ENCODE measurements at places on chromosomes 2 and 18. TPM values are rescaled to one million over a fixed set of nuclear protein-coding genes. Genes with fewer than 3 reads are reported as not detected.
A peak's percentile ranks its signal among the peaks of the same experiment; 100 is the strongest.

- H3K27me3 ChIP-seq: no peaks in the 10 kb centered on the region
- H3K27ac ChIP-seq: peak overlapping the region; percentile 57
- peaks cover 56% of the 10 kb centered on the region for H3K4me1 ChIP-seq
These were observed 111.4 kb upstream of the PGAP1 start for GRCh38 chr2:197037863-197038398.

GRCh38 chr2:163407296-163407695 lies 328.5 kb downstream of the FIGN start:
- no peak overlapping the region for H3K4me3 ChIP-seq
- DNase-seq: no peak
- no peak overlapping the region for H3K27ac ChIP-seq
- H3K27me3 ChIP-seq: no peaks in the 10 kb centered on the region
- no peaks in the 10 kb centered on the region for H3K4me1 ChIP-seq

DNA sequence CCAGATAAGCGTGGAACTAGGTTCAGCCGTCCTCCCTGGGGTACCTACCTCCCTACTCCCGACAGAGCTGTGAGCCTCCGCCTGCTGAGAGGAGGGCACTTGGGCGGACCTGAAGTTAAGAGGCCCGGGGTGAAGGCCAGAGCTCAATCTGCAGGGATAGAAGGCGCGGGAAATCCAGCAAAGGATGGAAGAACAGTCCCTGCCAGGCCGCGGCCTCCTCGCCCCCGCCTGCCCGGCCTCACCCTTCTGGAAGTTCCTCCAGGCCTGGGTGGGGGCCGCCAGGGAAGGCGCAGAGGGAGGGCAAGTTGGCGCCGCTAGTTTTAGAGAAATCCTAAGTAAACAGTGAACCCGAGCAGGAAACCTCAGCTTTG lies 13.0 kb downstream of the EN1 start:
- H3K27ac ChIP-seq: no peak overlapping the region
- H3K4me3 ChIP-seq: no peak overlapping the region
- DNase-seq: no peak
- H3K36me3 ChIP-seq: no peaks in the 10 kb centered on the region
- H3K4me1 ChIP-seq: peaks cover 11% of the 10 kb centered on the region
- peaks cover 83% of the 10 kb centered on the region for H3K27me3 ChIP-seq

RNU2-63P gene
- 13.1 TPM for total RNA-seq

- no peak overlapping the region for H3K27ac ChIP-seq
- no peak overlapping the region for H3K4me3 ChIP-seq
- no peaks in the 10 kb centered on the region for H3K27me3 ChIP-seq
- no peak for DNase-seq
These were observed 11.6 kb downstream of the TRAF3IP1 start for GRCh38 chr2:238331916-238332315.

DNA sequence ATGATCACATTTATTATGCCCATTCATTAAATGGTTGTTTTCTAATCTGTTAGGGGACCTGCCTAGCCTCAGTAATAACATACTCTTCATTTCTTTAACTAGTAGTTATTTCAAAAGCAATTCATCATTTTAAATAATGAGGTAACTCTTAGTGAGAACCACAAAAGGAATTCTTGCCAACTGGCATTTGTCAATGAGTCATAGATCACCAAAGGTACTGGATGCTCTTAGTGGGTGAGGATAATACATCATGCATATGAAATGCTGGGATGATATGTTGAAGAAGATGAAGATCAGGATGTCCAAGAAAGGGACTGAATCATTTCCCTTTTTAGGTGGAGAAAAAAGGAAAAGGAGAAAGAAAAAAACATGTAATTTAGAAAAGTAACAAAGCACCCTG lies 826.2 kb upstream of the DDX18 start:
- H3K36me3 ChIP-seq: no peaks in the 10 kb centered on the region
- H3K27me3 ChIP-seq: no peaks in the 10 kb centered on the region
- no peak overlapping the region for H3K4me3 ChIP-seq
- DNase-seq: no peak
- H3K4me1 ChIP-seq: no peaks in the 10 kb centered on the region

DNA sequence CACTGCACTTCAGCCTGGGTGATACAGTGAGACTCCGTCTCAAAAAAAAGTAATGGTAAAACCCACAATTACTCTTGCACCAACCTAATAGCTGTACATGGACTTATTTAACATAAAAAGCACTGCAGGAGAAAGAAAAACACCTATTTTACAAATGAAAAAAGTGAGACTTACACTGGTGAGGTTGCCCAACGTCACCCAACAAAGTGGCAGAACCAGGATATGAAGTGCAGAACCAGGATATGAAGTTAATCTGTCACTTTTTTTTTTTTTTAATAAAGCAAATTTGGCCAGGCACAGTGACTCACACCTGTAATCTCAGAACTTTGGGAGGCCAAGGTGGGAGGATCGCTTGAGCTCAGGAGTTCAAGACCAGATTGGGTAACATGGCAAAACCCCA lies 13.5 kb upstream of the STK17B start:
- peaks cover 82% of the 10 kb centered on the region for H3K4me1 ChIP-seq
- no peak overlapping the region for H3K4me3 ChIP-seq
- peak overlapping the region; percentile 89 for H3K27ac ChIP-seq
- peak; percentile 27 for DNase-seq

GRCh38 chr2:118089139-118089800 lies 999 bp downstream of the INSIG2 start:
- H3K27me3 ChIP-seq: no peaks in the 10 kb centered on the region
- no peak overlapping the region for H3K27ac ChIP-seq
- H3K36me3 ChIP-seq: no peaks in the 10 kb centered on the region

DNA sequence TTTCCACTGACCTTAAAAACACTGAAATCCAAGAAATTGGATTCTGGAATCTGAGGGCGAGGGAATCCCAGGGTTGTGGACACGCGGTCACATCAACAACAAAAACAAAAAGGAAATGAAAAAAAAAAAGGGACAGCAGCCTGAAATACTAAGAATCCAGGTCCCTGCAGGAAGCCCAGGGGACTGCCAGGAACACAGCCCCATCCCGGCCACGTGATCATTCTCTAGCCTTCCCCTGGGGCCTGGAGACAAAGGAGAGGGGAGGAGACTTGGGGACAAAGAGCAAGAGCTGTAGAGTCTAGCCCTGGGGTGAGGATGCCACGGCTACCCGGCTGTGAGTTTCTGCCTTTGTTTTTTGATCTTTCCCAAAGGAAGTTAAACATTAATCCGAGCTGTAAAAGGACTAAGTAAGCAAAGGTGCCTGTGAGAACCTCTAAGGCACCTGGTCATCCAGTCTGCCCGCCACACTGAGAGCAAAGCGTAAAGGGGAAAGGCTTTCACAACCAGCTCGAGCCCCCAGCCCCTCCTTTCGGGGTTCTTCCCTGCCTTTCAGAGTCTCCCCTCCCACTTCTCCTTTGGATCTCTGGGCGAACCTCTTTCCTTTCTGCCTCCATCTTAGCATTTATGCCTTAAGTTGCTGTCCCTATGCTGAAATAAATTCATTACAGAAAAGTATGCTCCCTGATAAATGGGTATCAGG lies 57.9 kb upstream of the MSH2 start:
- H3K27me3 ChIP-seq: peaks cover 15% of the 10 kb centered on the region
- no peaks in the 10 kb centered on the region for H3K36me3 ChIP-seq
- no peak overlapping the region for H3K4me3 ChIP-seq
- peaks cover 7% of the 10 kb centered on the region for H3K4me1 ChIP-seq
- no peak for DNase-seq

GRCh38 chr2:196970099-196970498 lies 43.6 kb upstream of the PGAP1 start:
- no peaks in the 10 kb centered on the region for H3K27me3 ChIP-seq
- H3K27ac ChIP-seq: no peak overlapping the region
- H3K4me1 ChIP-seq: no peaks in the 10 kb centered on the region
- no peak overlapping the region for H3K4me3 ChIP-seq

DNA sequence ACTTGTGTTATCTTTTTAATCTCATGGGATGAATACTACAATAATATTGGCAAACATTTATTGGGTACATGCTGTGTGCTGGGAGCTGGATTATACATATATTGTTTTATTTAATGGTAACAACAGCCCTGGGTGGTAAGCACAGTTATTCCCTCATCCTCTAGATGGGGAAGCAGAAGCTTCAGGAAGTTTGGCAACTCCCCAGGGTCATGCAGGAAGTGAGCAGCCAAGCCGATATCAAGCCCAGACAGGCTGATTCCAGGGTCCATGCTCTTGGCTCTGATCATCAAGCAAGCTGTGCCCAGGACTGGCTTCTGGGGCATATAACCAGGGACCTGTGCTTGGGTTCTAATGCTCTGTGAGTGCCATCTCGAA lies 155.8 kb downstream of the ZNF516 start:
- H3K27me3 ChIP-seq: peaks cover 2% of the 10 kb centered on the region
- H3K27ac ChIP-seq: no peak overlapping the region
- no peaks in the 10 kb centered on the region for H3K36me3 ChIP-seq
- no peak overlapping the region for H3K4me3 ChIP-seq
- DNase-seq: no peak
- no peaks in the 10 kb centered on the region for H3K4me1 ChIP-seq

DNA sequence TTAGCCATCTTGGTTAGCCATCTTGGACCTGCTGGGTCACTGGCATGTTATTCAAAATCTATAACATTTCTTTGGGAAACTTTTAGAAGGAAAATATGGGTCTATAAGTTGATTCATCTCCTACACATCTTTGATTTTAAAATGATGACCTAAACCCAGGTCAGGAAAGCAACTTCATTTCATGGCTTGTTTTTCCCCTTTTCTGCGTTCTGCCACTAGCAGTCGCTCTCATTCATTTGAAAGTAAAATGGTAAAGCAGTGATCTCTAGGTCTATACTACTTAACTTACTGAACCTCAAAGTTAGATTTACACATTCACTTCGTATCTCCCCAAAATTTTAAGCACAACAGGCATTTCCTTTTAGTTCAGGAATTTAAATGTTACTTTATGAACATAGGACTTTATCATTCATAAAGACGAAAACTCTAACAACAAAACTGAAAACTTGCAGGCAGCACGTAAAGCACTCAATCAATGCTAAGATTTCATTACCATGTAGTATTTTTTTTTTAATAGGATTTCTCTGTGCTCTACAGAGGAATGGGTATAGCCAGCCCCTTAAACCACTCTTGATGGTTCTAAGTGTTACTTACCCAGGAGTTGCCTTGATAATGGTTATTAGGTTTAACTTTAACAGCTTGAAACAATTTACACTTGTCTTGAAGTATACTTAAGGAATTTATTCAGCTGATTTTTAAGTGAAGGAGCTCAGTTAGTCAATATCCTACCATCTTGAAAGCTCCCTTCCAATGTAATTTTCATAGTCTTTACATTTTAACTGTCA lies 62.5 kb downstream of the GORASP2 start:
- no peaks in the 10 kb centered on the region for H3K27me3 ChIP-seq
- no peak for DNase-seq
- H3K27ac ChIP-seq: no peak overlapping the region

POMC gene
- 4.6 TPM for total RNA-seq

GRCh38 chr2:170550501-170550900 lies 164.6 kb upstream of the SP5 start:
- no peak overlapping the region for H3K27ac ChIP-seq
- H3K27me3 ChIP-seq: no peaks in the 10 kb centered on the region
- no peak overlapping the region for H3K4me3 ChIP-seq
- H3K36me3 ChIP-seq: peaks cover 2% of the 10 kb centered on the region
- DNase-seq: no peak

DNA sequence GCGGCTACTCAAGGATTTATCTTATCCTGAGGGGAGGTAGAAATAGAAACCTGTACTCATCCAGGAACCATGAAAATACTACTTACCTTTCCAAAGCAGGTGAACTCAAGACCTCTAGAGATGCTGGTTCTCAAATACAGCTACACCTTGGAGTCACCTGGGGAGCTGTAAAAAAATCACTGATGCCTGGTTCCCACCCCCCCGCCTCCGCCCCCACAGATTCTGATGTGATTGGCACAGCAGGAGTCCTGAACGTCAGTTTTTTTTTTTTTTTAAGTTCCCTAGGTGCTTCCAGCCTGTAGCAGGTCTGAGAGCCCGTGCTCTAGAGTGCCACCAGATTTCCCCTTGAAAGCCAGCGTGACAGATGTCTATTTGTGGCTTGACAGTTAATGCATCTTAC lies 113.6 kb downstream of the MRO start:
- no peak overlapping the region for H3K4me3 ChIP-seq
- no peaks in the 10 kb centered on the region for H3K27me3 ChIP-seq
- H3K27ac ChIP-seq: no peak overlapping the region
- no peaks in the 10 kb centered on the region for H3K4me1 ChIP-seq

DNA sequence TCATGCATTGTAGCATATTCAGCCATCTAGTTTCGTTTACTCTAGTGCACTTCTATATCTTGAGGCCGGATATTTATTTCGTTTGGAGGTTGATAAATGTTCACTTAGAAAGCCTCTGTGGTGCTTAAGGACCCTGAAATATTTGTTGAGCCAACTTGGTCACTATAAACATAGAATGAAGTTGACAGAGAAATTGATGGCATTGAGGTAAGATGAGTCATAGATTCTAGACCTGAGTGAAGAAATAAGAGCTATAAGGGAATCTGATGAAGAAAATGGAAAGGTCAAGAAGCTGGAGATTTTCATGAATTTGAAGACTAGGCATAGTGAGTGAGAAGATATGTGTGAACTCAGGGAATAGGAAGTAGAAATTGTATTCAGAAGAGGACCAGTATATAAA lies 35.9 kb downstream of the EPC2 start:
- no peak overlapping the region for H3K4me3 ChIP-seq
- no peak for DNase-seq
- peak overlapping the region; percentile 5 for H3K27ac ChIP-seq
- H3K36me3 ChIP-seq: peaks cover 3% of the 10 kb centered on the region
- H3K4me1 ChIP-seq: peaks cover 53% of the 10 kb centered on the region

DNA sequence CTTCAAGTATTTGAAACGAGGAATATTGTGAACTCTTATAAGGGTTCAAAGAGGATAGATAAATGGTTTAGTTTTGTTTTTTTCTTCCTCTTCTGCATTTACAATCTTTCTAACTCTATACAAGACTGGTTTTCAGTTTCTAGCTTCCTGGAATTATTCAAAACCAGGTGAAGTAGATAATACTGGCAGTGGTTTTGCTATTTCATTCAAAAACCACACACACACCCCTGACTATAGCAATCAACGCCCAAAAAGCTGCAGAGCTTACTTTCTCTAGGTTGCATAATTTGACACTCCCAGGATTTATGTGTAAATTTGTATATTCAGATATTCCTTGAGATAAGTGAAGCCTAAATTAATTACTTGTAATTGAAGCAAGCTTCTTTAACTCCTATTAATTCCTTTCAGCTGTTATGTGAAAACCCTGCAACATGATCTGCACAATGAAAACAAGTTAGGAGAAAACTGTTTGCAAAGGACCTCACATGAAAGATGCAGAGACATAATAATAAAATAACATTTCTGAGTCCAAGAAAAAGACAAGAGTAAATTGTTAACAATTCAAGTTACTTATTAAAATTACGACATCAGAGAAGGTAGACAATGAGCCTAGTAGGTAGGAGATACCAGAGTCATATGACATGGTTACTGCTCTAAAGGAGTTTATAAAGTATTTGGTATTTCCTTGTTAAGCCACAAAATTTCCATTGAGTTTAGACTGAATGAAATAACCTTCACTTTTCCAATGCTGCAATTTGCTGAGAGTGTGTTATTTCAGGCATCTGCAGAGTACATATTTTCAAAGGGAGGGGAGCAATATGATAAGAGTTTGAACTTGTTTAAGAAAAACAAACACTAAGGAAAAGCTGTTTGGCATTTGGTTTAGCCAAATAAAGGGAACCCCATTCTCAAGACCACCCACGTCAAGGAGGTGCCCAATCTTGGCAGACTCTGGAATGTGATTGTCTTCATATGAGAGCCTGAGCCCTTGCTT lies 1.6 kb upstream of the NFE2L2 start:
- peaks cover 41% of the 10 kb centered on the region for H3K4me1 ChIP-seq
- DNase-seq: no peak
- peaks cover 16% of the 10 kb centered on the region for H3K36me3 ChIP-seq

GRCh38 chr2:222916229-222917197 lies 55.7 kb downstream of the ACSL3 start:
- H3K4me1 ChIP-seq: peaks cover 18% of the 10 kb centered on the region
- H3K27ac ChIP-seq: no peak overlapping the region
- no peak for DNase-seq
- H3K4me3 ChIP-seq: no peak overlapping the region
- no peaks in the 10 kb centered on the region for H3K27me3 ChIP-seq

All from activated naive CD4-positive, alpha-beta T cell treated with anti-CD3 and anti-CD28 coated beads for 36 hours (primary cell).